ENCODE measurements at places on chromosomes 5 and 9. TPM values are rescaled to one million over a fixed set of nuclear protein-coding genes. Genes with fewer than 3 reads are reported as not detected.

KCTD16 gene
- total RNA-seq: 0.17 TPM

HINT1 gene
- total RNA-seq: 244 TPM

GMCL2 gene
- not detected for total RNA-seq

CATSPER3 gene
- 0.30 TPM for total RNA-seq

SLC6A3 gene
- not detected for total RNA-seq

OGN gene
- total RNA-seq: 0.17 TPM

EMB gene
- total RNA-seq: 0.74 TPM

HTR4 gene
- total RNA-seq: not detected

YTHDC2 gene
- 7.3 TPM for total RNA-seq

CCL27 gene
- total RNA-seq: not detected

OR13C3 gene
- total RNA-seq: not detected

ORM2 gene
- not detected for total RNA-seq

STXBP1 gene
- total RNA-seq: 19.0 TPM

NEUROG1 gene
- total RNA-seq: not detected

TDRD7 gene
- 2.2 TPM for total RNA-seq

PDE8B gene
- 0.15 TPM for total RNA-seq

OLFML2A gene
- 4.9 TPM for total RNA-seq

MPDZ gene
- total RNA-seq: 13.1 TPM

ADAMTS6 gene
- 19.3 TPM for total RNA-seq

Data from bronchus fibroblast of lung (primary cell).